Sigmoid colon (tissue), 7 donors: ENCODE measurements at places on chromosomes 5 and 9.

DNA sequence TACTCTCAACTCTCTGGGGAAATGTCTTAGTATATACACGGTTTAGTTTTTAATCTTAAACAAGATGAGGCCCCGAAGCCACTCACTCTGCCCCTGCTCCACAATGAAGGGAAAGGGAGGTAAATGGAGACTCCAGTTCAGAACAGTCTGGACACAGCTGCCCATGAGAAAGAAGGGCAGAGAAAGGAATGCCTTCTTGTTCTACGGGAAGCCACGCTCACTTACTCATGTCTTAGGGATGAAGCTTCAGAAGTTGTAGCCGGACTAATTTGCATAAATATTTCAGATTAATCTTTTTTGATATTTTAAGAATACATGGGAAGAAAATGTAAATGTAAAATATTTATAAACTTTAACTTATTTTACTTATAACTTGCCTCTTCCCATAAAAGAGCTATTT lies 94.0 kb downstream of the COL23A1 start:
- H3K4me1 ChIP-seq = no peaks in the 10 kb centered on the region
- H3K4me3 ChIP-seq = no peak overlapping the region
- no peaks in the 10 kb centered on the region for H3K27me3 ChIP-seq
- no peak overlapping the region for H3K27ac ChIP-seq

DNA sequence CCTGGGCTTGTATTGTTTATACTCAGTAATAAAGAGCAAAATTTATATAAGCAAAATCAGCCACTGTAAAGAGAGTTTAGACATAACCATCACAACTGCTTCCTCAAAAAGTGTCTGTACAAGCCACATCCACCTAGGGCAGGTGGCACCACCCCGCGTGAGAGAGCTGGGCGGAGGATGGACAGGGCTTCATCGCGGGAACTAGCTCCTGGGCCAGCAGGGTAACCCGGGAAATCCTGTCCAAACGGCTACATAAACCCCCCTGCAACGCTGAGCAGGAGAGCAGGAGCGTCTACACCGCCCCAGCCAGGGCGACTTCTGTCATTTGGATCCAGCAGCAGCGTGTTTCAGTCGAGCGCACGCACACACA lies 1.3 kb downstream of the SLC6A3 start:
- no peaks in the 10 kb centered on the region for H3K4me1 ChIP-seq
- H3K36me3 ChIP-seq = no peaks in the 10 kb centered on the region
- peaks cover 87% of the 10 kb centered on the region for H3K27me3 ChIP-seq
- H3K4me3 ChIP-seq = no peak overlapping the region
- no peak overlapping the region for H3K27ac ChIP-seq
- DNase-seq = no peak

DNA sequence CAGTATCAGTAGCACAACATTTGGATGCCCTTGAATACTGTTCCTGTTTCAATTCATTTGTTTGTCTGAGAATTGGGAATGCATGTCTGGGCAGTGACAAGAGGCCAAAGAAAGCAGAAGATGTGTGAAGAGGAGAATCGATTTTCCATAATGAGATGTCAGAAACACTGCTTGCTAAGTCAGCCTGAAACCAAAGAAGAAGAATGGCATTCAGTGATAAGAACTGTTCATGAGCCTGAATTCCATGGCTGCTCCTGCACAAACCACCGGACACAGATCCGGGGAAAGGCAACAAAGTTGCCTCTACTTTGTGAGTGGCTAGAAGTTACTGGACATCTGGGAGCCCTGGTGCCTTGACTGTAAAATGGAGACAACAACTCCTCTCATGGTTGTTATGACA lies 207.2 kb upstream of the RASEF start:
- H3K36me3 ChIP-seq = no peaks in the 10 kb centered on the region
- no peaks in the 10 kb centered on the region for H3K27me3 ChIP-seq
- H3K4me3 ChIP-seq = no peak overlapping the region
- DNase-seq = no peak
- H3K4me1 ChIP-seq = peaks cover 11% of the 10 kb centered on the region

- H3K27ac ChIP-seq = no peak overlapping the region
- no peak for DNase-seq
- H3K4me3 ChIP-seq = no peak overlapping the region
These were observed 18.9 kb downstream of the KIF24 start for GRCh38 chr9:34310215-34310614.

DNA sequence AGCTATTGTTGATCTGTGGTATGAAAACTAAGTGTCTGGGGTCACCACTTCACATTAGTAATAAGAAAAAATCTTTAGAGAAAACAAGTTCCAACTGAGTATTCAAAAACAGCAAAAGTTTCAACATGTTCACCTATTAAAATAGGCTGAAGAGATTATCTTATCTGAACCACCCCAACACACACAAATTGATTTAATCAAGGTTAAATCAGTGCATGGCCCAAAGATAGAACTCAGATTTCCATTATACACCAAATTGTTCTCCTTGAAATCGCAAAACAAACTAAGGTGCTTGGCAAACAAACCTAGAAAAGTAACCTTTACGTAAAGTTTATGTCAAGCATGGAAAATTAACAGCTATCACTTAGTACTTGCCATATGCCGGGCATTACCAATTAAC lies 61.1 kb downstream of the TMEM161B start:
- H3K27ac ChIP-seq = no peak overlapping the region
- no peaks in the 10 kb centered on the region for H3K4me1 ChIP-seq
- H3K4me3 ChIP-seq = no peak overlapping the region
- no peak for DNase-seq

- peak overlapping the region; percentile 55 for H3K27ac ChIP-seq
- peak; percentile 69 for DNase-seq
- no peaks in the 10 kb centered on the region for H3K36me3 ChIP-seq
- H3K27me3 ChIP-seq = no peaks in the 10 kb centered on the region
- peaks cover 49% of the 10 kb centered on the region for H3K4me1 ChIP-seq
- no peak overlapping the region for H3K4me3 ChIP-seq
These were observed 165.6 kb upstream of the CCDC152 start for GRCh38 chr5:42591015-42591414.

DNA sequence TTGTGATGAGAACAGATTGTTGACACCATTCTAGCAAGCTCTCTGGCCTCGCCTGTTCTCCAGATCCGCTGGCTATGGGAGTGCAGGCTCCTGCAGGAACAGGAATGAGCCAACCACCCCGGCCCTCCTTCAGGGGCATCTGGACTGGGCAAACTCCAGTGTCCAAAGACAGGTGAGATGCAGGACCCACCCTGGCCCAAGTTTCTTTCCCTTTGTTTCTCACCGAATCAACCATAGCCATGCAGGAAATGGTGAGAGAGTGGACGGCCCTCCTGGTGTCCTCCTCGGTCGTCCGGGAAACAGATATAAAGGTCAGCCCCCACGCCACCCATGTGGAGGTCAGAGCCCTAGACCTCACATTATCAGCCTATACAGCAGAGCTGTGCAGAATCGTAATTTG lies 108.6 kb upstream of the IRX2 start:
- DNase-seq = peak; percentile 33
- H3K4me3 ChIP-seq = no peak overlapping the region
- no peaks in the 10 kb centered on the region for H3K4me1 ChIP-seq
- H3K36me3 ChIP-seq = no peaks in the 10 kb centered on the region
- no peaks in the 10 kb centered on the region for H3K27me3 ChIP-seq

GRCh38 chr9:126454215-126454614 lies 127.6 kb downstream of the MVB12B start:
- no peak overlapping the region for H3K27ac ChIP-seq

DNA sequence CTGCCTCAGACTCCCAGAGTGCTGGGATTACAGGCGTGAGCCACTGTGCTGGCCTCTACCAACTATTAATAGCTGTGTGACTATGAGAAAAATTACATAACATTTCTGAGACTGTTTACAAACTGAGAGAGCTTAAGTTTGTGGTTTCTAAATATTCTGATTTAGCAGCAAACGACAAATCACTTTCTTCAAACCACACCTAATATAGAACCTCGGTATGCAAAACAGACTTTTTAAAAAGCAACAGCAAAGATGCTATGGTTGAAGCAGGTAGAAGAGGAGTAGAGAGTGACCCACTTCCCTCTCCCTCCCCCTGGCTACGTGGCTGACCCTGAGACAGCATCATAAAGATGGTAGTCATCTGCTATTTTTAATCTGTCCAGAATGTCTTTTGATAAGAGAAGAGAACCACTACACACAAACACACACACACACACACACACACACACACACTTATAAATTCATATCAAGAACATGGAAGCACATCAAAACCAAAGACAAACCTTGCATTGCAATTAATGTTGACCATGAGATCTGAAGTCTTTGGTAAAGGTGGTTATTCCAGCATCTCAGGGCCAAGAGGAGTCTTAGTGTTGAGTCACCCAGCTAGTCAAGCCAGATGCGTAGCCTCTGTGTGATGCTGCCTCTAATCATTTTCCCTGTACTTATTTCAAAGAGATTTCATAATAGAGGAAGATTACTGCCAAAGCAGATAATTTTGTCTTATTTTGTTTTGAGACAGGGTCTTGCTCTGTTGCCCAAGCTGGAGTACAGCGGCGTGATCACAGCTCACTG lies 58.1 kb upstream of the TMEM215 start:
- H3K27me3 ChIP-seq = no peaks in the 10 kb centered on the region
- no peaks in the 10 kb centered on the region for H3K4me1 ChIP-seq
- H3K36me3 ChIP-seq = no peaks in the 10 kb centered on the region
- no peak overlapping the region for H3K4me3 ChIP-seq

GRCh38 chr5:26518065-26518464 lies 520.3 kb downstream of the CDH9 start:
- H3K27me3 ChIP-seq = no peaks in the 10 kb centered on the region
- no peak overlapping the region for H3K27ac ChIP-seq
- no peak overlapping the region for H3K4me3 ChIP-seq
- H3K4me1 ChIP-seq = no peaks in the 10 kb centered on the region
- DNase-seq = no peak

DNA sequence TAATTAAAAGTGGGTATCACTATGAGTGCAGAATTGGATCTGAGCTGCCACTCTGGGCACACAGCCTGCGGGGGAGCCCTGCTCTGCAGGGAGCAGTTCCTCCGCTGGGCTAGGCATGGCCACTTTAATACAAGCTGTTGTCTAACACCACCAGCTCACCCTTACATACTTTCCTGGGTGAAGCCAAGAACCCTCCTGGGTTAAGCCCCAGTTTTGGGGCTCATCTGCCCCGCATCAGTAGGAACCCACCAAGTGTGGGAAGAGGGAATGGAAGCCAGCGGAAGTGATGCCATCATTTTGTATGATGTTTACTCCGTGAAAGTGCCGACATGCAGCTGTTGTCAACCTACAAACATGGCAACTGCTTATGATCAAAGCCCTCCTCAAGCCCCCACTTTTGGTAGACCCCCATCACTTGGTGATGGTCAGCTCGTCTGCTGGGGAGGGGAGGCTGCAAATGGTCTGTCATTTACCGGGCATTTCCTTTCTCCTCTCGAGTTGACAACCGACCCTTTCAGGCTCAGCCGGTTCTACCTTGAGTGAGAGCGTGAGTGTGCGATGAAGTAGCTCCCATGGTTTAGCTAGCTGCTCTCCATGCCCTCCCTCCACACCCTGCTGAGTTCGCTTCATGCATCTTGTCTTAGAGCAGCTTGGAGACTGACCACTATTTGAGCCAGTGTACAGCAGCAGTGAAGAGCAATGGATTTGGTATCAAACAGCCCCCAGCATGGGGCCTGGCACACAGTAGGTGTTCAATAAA lies 95.3 kb upstream of the IER5L start:
- no peaks in the 10 kb centered on the region for H3K27me3 ChIP-seq
- no peak overlapping the region for H3K27ac ChIP-seq
- H3K36me3 ChIP-seq = no peaks in the 10 kb centered on the region

GRCh38 chr9:136985027-136985602 lies 2.3 kb downstream of the LCNL1 start:
- no peaks in the 10 kb centered on the region for H3K36me3 ChIP-seq
- no peak overlapping the region for H3K27ac ChIP-seq
- H3K4me3 ChIP-seq = no peak overlapping the region
- H3K27me3 ChIP-seq = peaks cover 41% of the 10 kb centered on the region

- peaks cover 47% of the 10 kb centered on the region for H3K4me1 ChIP-seq
- no peaks in the 10 kb centered on the region for H3K27me3 ChIP-seq
- no peak overlapping the region for H3K4me3 ChIP-seq
- H3K36me3 ChIP-seq = no peaks in the 10 kb centered on the region
- peak overlapping the region; percentile 32 for H3K27ac ChIP-seq
These were observed 28.8 kb downstream of the MLLT3 start for GRCh38 chr9:20593537-20593936.

GRCh38 chr5:79243224-79243623 lies 7.3 kb downstream of the JMY start:
- no peaks in the 10 kb centered on the region for H3K4me1 ChIP-seq
- no peaks in the 10 kb centered on the region for H3K27me3 ChIP-seq
- no peak overlapping the region for H3K4me3 ChIP-seq
- no peak for DNase-seq

- H3K27ac ChIP-seq = no peak overlapping the region
- no peak overlapping the region for H3K4me3 ChIP-seq
- peaks cover 12% of the 10 kb centered on the region for H3K4me1 ChIP-seq
- DNase-seq = no peak
These were observed 35.6 kb downstream of the GPR21 start for GRCh38 chr9:123069010-123069481.

DNA sequence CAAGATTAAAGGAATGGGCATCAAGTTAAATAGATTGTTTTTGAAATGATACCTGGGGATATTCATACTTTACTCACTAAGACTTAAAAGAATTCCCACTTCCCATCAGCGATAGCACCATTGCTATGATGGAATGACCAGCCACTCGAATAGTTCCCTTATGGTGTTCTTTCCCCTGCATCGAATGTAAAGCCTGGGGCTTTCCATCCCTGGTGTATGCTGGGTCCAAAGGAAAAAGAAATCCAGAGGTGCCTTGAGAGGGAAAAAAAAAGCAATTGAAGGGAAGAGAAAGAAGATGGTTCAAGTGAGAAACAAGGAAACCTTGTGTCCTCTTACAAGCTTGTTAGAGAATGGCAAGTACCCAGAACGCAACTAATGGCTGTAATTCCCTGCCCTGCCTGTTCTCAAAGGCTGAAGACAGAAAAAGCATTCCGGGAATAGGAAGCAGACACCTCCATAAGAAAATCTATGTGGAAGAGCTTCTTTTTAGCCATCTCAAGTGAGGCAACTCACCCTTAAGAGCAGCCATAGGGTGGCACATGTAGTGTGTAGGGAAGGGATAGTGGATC lies 351.1 kb upstream of the DAB2 start:
- no peak overlapping the region for H3K4me3 ChIP-seq
- H3K27me3 ChIP-seq = no peaks in the 10 kb centered on the region
- H3K4me1 ChIP-seq = no peaks in the 10 kb centered on the region
- H3K27ac ChIP-seq = no peak overlapping the region
- no peaks in the 10 kb centered on the region for H3K36me3 ChIP-seq
- DNase-seq = no peak

GRCh38 chr5:139462586-139463276 lies at the start of gene ECSCR:
ECSCR (minus strand) TSS chr5:139462743; CDS start chr5:139462670, 73 bp downstream.
- peak within 1 kb of the TSS; percentile 52 for H3K27ac ChIP-seq
- H3K4me1 ChIP-seq = no peaks in the 10 kb centered on the region
- no peaks in the 10 kb centered on the region for H3K27me3 ChIP-seq
- no peak for DNase-seq
- peak within 1 kb of the TSS; percentile 18 for H3K4me3 ChIP-seq
- H3K36me3 ChIP-seq = no peaks in the 10 kb centered on the region

GRCh38 chr9:126652140-126652582 lies 38.4 kb downstream of the LMX1B start:
- H3K36me3 ChIP-seq = no peaks in the 10 kb centered on the region
- no peak for DNase-seq
- peaks cover 29% of the 10 kb centered on the region for H3K27me3 ChIP-seq
- H3K4me1 ChIP-seq = no peaks in the 10 kb centered on the region
- no peak overlapping the region for H3K4me3 ChIP-seq
